ENCODE measurements at places on chromosomes 16 and 17.

DNA sequence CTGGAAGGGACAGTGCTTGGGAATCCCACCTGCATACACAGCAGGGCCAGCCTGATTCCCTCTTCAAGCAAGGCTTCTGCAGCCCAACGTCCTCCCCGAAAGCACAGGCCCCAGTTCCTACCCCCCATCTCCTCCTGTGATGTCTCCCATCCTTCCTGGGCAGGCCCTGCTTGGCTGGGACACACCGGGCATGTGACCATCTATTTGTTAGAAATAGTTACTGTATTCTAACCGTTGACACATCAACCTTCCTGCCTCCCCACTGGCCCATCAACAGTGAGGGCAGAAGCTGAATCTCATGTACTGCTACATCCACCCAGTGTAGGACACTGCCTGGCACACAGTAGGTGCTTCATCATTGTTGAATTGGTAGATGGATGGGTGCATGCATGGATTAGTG lies 10.7 kb downstream of the PRR29 start:
- DNase-seq = no peak

DNA sequence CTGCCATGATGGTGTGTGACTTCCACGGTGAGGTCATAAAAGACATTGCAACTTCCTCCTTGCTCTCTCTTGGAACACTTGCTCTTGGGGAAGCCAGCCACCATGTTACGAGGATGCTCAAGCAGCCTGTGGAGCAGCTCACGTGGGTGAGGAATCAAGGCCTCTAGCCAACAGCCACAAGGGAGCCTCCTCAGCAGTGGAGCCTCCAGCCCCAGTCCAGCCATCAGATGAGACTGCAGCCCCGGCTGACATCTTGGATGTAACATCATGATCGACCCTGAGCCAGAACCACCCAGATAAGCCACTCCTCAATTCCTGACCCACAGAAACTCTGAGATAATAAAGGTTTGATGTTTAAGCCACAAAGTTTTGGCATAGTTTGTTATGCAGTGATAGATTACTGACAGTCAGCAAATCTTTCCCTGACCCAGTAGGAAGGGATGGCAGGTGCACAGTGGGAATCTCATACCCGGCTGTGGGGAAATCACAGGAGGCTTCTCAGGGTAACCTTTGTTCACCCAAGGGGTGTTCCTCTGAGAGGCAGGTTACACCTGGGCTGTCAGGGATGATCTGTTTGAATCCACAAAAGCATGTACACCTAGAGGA lies 23.3 kb upstream of the GINS2 start:
- no peak for DNase-seq

GRCh38 chr16:27222249-27223225 lies 19.2 kb downstream of the KDM8 start:
- DNase-seq = no peak

- DNase-seq = no peak
Observed at GRCh38 chr17:51351890-51352289, 91.5 kb downstream of the UTP18 start.

DNA sequence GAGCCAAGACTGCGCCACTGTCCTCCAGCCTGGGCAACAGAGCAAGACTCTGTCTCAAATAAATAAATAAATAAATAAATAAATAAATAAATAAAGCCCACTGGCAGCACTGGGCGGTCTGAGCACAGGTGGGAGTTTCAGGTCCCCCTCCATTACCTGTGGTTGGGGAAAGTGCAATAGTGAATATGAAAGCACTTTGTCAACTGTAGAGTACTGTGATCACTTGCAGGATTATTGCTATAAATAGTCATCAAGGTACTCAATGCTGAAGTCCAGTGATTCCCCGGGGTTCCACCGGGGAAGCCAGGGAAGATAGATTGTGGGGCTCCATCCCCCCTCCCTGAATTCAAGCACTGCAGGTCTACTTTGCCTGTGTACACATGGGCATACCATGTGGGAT lies 42.7 kb upstream of the CPNE2 start:
- no peak for DNase-seq

DNA sequence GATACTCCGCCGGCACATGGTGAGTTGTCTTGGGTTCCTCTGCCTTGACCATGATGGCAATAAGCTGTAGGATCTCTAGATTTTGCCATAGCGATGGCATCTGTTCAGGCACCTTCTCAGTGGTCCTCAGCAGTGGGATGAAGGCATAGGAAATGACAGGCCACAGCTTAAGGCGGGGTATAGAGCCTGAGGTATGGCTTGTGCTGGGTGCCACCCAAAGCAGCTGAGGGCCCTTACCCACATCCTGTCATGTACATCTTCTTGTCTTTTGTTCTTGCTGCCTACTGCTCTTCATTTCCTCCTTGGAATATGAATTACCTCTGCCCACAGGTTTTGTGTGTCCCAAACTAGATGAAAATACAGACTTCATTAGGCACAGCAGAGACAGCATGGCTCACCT lies 29.5 kb downstream of the KAT7 start:
- DNase-seq = no peak

DNA sequence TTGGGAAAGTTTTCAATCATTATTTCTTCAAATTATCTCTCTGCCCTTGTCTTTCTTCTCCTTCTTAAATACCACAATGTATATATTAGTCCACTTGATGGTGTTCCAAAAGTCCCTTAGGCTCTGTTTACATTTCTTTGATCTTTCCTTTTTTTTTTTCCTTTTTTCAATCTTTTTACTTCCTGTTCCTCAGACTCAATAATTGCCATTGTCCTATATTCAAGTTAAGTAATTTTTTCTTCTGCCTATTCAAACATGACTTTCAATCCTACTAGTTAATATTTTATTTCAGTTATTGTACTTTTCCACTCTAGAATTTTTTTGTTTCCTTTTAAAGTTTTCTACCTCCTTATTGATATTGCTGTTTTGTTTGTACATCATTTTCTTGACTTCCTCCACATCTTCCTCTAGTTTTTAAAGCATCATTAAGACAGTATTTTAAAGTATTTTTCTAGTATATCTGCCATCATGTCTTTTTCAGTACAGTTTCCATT lies 15.8 kb upstream of the UQCRC2 start:
- DNase-seq = no peak

DNA sequence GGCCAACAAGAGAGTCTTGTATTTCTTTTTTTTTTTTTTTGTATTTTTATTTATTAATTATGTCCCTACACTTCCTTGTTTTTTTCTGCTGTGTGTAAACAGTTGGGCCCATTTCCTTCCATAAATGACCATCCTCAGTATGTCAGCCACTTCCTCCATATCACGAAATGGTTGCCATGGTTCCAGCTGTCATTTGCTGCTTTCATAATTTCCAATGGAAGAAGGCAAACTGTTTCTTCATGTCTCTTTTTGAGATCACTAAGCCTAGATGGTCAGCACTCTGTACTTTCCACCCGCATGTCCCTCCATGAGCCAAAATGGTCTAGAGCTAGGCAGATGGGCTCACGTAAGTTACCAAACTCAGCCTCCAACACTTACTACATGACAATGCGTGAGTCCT lies 133.5 kb upstream of the FOXF1 start:
- no peak for DNase-seq

DNA sequence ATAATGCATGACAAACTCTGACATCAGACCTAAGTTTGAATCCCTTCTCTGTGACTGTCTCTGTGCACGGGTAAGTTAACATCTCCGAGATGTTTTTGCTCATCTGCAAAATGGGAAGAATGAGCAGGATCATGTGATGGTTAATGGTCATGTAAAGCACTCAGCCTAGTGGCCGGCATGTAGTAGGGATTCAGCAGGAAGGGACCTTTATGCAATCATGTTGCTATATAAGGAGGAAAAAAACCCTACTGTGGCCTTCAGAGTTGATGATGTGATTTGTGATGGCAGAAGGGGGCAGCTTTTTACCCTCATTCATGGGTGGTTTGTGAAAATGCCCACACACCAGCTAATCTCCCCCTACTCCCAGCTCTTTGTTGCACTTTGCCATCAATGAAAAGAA lies 24.1 kb downstream of the CLEC16A start:
- DNase-seq = no peak

DNA sequence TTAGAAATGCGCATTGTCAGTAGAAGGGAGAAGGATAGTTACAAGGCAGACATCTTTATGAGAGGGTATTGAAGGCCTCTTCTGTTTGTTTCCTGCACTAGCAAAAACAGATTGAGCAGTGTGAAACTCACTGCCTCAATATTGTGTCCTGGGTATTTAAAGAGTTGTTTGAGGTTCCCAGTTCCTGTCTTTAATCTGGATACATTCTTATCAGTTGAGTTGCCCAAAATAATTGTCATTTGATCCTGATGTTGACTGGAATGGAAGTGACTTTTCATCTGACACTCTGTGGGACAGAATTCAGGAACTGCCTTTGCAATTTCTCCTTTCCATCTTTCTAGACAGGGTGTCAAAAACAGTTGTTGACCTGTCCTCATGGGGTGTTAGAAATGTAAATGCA lies 1.7 kb downstream of the ATP6V0A1 start:
- DNase-seq = peak; percentile 38

GRCh38 chr17:14779241-14779640 lies 478.4 kb downstream of the HS3ST3B1 start:
- no peak for DNase-seq

GRCh38 chr17:29619251-29619650 lies 3.5 kb downstream of the CORO6 start:
- DNase-seq = peak; percentile 58

DNA sequence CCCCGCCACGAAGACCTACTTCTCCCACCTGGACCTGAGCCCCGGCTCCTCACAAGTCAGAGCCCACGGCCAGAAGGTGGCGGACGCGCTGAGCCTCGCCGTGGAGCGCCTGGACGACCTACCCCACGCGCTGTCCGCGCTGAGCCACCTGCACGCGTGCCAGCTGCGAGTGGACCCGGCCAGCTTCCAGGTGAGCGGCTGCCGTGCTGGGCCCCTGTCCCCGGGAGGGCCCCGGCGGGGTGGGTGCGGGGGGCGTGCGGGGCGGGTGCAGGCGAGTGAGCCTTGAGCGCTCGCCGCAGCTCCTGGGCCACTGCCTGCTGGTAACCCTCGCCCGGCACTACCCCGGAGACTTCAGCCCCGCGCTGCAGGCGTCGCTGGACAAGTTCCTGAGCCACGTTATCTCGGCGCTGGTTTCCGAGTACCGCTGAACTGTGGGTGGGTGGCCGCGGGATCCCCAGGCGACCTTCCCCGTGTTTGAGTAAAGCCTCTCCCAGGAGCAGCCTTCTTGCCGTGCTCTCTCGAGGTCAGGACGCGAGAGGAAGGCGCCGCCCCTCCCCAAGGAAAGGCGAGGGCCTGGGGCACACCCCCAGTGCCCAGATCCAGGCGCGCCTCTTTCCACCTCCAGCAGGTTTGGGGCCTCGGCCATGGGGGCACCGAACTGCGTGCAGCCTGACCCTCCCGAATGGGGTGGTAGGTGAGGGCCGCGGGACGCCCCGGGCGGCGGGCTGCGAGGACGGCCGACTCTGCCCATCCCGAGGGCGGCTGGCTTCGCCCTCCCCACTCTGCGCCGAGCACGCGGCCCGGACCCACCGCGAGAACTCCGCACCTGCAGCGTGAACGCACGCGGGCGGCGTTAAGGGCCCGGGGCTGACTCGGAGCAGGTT lies 664 bp downstream of the HBQ1 start:
- DNase-seq = peak; percentile 74

DNA sequence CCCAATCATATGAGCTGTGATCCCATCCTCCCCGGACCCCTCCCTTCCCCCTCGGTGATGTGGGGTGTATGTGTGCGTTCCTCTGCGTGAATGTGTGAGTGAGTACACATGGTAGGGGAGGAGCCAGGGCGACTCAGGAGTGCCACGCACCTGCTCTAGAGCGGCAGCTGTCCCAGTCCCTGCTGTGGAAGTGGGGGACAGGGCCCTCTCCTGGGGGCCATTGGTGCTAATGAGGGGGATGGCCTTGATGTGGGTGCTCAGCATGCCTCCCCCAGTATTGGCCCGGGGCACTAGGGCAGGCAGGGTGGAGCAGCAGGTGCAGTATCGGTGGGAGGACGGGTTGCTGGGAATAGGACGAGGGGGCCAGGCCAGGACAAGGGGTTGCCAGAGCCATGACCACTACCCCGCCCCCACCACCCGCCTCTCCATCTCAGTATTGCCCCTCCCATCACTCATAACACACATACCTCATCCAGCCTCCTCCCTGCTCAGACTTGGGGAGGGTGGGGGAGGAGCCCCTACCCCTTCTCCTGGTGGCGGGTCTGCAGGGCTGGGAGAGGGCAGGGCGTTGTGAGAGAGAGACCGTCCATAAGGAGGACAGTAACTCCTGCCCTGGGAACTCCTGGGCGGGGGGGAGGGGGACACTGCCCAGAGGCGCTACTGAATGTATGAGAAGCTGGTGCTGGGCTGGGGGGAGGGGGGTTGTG lies 8.5 kb downstream of the NR1D1 start:
- DNase-seq = no peak

DNA sequence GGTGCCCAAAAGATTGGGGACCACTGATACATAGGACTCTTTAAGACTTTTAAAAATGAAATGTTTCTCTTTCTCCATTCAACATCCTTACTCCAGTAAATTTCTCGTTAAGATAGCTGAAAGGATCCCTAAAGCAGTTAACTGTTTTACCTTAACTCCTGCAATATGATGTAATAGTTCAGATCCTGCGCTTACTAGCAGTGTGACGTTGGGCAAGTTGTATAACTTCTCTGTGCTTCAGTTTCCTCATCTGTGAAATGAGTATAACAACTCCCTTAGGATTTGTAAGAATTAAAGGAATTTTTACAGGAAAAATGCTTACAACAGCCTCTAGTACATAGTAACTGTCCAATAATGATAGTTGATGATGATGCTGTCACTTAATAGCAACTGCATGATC lies 158.9 kb downstream of the TANC2 start:
- no peak for DNase-seq

DNA sequence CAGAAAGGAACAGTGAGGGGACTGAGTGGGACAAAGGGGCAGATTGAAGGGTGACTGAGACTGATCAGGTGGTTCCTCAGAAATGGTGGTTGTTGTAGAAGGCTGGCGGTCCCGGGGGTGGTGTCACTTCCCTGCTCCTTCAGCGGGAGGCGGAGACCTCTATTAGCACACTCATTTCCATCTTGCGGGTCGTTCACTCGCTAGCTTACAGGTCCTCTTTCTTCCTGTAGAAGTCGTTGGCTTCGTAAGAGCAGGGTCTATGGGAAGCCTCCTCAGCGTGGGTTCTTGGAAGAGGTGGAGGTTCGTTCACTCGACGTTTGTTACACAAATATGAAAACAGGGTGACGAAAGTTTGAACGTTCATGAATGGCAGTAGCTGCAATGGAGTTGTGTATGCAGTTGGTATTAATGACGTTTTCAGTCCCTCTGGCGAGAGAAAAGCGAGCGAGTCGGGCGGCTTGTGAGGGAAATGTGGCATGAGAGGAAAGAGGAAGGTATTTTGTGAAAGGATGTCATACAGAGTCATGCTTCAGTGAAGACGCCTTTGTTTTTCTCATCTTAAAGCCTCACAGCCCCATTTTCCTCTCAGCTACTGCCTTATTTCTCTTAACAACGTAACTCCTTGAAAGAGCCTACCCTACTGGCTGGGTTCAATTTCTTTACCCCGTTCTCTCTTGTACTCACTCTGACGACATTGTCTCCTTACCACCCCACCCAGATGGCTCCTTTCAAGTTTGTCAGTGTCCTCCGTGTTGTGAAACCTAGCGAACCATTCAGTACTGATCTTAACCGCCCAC lies 667 bp downstream of the EFCAB13 start:
- DNase-seq = no peak

Data from SW480 (cell line).